ENCODE measurements at places on chromosomes 2 and 18.

DNA sequence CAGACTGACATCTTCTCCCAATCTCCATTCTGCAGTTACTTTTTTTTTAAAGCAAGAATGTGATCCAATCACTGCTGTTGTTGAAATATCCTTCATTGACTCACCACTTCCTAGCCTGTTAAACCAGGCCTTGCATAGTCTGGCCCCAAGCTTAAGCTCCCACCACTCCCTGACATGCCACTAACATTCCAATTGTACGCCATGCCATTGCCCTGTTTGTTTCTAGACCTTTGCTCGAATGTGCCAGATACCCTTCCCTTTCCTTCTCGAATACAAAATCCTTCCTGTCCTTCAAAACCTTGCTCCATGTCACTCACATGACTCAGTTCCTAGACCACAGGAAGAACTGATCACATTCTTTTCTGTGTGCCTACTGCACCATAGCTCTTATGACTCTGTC lies 224.2 kb downstream of the CYRIA start:
- no peak for DNase-seq

GRCh38 chr18:36580874-36581750 lies 247.7 kb downstream of the TPGS2 start:
- DNase-seq, result no peak

- DNase-seq, result no peak
These were observed 180.1 kb downstream of the LDLRAD4 start for GRCh38 chr18:13398631-13399030.

- no peak for DNase-seq
These were observed 331.3 kb downstream of the LRRTM4 start for GRCh38 chr2:77190721-77191346.

DNA sequence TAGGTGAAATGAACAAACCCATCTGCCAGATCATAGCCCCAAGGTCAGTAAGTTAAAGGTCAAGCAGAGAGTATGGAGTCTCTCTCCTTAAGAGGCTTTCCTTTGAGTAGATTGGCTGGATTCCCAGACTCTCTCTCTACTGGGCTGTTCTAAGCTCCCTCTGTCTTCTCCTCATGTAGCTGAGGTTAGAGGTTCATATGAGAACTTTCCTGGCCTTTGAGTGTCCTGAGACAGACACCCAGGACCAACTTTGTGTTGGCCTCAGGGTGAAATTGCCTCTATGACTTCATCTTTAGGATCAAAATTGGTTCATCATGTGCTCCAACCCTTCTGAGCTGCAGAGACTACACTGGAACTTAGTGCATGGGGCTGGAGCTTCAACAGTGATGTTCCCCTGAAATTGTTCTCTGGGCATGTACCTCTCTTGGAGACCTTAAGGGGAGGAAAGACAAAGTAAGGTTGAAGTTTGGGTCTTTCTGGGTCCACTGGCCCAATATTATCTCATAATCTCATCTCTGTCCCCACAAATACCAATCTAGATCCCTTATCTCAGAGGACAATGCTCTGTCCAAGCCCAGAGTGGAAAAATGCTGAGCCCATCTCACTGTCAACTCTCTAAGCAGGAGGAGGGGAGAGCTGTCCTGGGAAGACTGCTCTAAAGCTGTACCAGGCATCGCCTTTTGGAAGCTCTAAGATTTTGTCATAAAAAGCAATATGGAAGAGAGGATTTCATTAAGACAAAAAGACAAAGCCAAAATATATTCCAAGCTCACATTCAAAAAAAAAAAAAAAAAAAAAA lies 177.3 kb upstream of the ARL4C start:
- DNase-seq, result no peak

DNA sequence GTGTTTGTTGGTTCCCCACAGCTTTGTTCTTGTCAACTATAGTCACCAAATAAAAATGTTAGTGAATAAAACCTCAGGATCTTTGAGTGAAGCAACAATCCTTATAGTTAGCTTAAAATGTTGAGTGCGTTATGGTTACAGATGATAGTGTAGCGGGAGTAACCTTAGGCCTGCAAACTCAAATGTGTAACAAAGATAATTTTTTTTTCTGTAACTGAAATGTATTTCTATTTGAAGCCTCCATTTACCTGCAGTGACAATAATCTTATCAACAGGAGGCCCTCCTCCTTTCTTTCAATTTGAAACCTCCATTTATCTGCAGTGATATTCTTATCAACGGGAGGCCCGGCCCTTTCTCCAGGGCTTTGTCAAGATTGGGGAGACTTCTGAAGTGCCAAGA lies 3.1 kb upstream of the C2orf49 start:
- no peak for DNase-seq

- no peak for DNase-seq
These were observed 263.4 kb downstream of the PTPRM start for GRCh38 chr18:7830468-7830867.

- DNase-seq, result no peak
These were observed 2048.0 kb downstream of the SUCLG1 start for GRCh38 chr2:82411071-82411470.

DNA sequence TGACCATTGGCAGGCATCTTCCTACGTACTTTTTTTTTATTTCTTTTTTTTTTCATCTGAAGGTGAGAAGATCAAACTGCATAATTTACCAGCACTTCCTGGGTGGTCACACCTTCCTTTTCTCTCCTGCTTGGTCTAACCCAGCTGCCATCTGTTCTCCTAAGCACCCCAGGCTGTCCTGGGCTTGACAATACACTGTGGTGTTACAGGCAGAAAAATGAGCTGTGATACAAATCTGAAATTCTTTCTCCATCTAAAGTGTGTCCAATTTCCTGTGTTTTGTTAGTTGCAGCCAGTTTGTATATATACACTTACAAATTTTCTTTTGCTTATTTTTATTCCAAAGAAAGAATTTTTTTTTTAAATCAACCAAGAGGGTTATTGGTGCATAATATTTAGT lies 786.0 kb upstream of the ZEB2 start:
- no peak for DNase-seq

DNA sequence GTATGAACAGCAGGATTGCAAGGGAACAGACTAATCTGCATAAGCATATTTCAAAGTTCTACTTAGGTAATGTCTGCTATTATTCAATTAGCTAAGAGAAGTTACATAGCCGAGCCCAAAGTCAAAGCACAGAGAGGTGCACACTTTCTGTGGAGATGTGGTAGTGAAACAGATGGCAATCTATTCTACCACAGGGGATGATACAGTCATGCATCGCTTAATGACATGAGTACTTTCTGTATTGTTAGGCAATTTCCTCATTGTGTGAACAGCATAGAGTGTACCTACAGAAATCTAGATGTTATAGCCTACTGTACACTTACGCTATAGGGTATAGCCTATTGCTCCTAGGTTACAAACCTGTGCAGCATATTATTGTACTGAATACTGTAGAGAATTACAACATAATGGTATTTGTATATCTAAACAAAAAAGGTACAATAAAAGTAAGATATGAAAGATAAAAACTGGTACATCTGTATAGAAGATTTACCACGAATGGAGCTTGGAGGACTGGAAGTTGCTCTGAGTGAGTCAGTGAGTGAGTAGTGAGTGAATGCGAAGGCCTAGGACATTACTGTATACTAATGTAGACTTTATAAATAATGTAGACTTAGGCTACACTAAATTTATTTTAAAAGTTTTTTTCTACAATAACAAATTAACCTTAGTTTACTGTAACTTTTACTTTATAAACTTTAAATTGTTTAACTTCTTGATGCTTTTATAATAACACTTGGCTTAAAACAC lies 197.6 kb downstream of the MBD5 start:
- no peak for DNase-seq

DNA sequence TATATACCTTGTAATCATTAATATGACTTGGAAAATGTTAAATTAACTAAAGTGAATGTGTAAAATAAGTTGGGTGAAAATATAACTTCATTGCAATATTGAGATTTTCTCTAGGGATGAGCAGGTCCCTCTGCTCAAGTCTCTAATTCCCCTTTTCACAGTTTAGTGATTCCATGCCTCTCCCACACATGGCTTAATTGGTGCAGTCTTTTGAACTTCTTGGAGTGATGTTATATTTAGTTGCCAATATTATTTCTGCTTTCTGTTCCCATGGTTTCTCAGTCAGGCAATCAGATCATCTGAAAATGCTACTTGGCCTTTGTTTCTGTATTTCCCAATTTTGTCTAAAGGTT lies 233.7 kb upstream of the SPOPL start:
- no peak for DNase-seq

- DNase-seq, result peak; percentile 99
These were observed at the start of gene RNASEH1 for GRCh38 chr2:3558205-3559014. Gene RNASEH1, minus strand, starts transcription at chr2:3558333. Its CDS starts 73 bp downstream, at chr2:3558260.

- DNase-seq, result no peak
These were observed 94.9 kb downstream of the COBLL1 start for GRCh38 chr2:164746713-164747112.
